Activated effector memory CD4-positive, alpha-beta T cell treated with Interleukin-2 at 50 U/mL for 16 hours (primary cell): ENCODE measurements at places on chromosomes 2 and 18.

- no peak for DNase-seq
Observed at GRCh38 chr2:25335971-25336370, 5.8 kb downstream of the DNMT3A start.

DNA sequence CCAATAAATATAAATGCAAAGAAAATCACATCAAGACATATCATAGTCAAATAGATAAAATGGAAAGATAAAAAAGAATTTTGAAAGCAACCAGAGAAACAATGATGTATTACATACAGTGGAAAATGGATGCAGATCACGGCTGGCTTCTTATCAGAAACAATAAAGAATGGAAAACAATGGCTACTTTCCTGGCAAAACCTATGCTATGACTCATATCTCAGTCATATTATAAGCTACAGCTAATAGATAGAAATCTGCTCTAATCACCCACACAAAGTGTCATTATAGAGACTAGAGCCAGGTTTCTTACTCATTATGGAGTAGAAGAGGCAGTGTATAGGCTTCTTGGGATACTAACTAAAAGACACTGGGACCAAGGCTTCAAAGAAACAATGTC, 93.5 kb upstream of the TACR1 start:
- DNase-seq: no peak

- DNase-seq: peak; percentile 51
Observed at GRCh38 chr2:64654063-64654811, 524 bp upstream of the SERTAD2 start.

- DNase-seq: no peak
Observed at GRCh38 chr2:19538411-19538963, 180.1 kb upstream of the OSR1 start.
